ENCODE measurements at places on chromosomes 12 and 14.
A peak's percentile ranks its signal among the peaks of the same experiment; 100 is the strongest.

DNA sequence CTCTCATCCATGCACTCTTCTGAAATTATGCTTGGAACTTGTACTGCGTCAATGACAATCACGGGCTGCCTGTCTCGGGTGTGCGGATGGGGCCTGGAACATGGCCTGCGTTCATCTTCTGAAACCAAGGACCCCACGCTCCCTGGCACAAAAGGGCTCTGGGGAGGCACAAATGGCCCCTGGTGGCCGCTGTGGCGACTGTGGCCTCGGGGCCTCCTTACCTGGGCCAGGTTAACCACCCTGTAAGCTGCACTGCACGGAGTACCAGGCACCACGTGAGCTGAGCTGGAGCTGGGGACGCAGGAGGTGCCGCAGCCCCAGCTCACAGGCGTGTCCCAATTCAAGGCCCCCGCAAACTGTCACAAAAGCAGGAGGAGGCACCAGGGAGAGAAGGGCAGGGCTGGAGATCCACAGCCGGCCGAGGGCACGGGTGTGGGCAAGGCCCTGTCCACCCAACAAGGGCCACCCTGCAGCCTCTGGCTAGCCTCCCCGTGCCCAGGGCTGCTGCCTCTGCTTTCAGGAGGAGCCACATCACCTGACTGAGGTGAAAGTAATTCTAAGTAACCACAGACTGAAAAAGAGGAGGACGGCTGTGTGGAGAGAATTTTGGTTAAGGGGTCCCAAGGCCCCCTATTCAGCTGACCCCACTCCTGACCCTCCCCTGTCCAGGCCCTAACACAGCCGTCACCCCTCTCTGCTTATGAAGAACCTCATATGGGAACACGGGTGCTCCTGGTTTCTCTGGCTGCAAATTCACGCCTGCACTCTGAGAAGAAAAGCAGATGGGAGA lies 61.1 kb upstream of the GALNT9 start:
- DNase-seq: no peak

DNA sequence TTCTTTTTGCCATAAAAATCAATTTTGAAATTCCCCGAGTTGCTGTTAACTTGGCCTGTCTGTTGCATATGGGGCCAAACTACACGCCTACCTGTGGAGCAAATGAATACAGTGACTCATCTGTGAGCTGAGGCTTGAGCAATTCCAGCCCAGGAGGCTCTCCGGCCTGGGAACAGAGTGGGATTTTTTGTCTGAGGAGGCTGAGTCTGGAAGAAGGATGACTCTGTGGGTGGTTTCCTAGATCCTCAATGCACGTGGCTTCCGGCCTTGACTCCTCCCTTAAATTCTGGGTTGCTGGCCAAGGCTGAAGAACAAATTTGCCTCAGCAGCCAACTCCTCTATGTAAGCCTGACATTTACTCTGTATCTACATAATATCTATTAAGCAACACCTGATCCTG lies 124.1 kb downstream of the SSPN start:
- DNase-seq: peak; percentile 69

- no peak for DNase-seq
Observed at GRCh38 chr12:30796313-30796780, 41.6 kb upstream of the CAPRIN2 start.

DNA sequence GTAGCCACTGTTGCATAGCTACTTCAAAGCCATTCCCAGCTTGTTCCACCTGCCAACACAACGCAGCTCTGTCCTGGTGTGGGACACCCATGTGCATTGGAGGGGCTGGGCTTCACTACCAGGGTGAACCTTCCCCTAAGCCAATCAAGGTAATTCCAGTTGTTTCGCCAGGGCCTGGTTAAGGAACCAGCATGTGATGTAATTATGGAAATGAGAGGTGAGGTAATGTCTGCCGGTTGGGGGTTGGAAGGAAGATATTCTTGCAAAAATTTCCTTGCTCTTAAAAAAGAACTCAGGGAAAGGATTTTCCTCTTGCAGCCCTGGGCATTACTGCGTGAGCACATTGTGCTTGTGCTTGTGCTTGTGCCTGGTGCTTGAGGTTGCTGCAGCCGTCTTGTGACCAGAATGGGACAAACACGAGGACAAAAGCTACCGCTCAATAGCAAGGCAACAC lies 14.9 kb downstream of the TUBA1C start:
- DNase-seq: no peak

DNA sequence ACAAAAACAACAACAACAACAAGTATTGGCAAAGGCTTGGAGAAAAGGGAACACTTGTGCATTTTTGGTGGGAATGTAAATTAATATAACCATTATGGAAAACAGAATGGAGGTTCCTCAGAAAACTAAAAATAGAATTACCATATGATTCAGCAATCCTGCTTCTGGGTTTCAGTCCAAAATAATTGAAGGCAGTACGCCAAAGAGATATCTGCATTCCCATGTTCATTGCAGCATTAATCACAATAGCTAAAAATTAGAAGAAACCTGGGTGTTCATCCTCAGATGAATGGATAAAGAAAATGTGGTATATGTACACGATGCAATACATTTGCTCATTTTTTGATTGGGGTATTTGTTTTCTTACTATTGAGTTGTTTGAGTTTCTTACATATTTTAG lies 813.0 kb downstream of the NRXN3 start:
- no peak for DNase-seq

DNA sequence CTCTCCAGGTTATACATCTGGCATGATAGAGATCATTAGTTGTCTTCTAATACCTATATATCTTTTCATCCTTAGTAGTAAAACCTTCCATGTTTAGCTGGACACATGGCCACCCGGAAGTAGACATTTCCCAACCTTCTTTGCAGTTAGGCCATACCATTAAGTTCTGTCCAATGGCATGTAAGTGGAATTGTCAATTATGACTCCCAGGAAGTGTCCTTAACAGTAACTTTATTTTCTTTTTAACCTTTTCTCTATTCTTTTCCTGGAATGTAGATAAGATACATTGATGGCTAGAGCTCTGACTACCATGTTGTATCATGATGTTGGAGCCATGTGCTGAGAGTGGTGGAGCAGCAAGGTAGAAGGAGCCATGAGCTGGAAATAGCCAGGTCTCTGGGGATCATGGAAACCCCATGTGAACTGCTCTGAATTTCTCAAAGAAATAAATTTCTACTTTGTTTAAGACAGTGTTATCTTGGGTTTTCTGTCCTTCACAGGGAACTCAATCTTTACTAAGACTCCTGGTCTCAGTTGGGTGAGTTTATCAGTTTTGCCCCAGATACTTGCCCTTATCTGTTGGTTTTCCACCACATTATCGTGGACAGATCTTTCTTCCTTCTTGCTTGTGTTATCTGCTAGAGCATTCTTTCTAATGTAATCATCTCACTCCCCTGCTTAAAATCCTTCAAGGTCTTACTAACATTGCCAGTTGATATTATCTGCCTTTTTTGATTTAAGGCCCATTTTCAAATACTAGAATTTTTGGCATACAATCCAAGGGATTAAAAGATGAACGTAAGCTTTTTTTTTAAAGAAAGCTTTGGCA lies 5.1 kb upstream of the LTA4H start:
- no peak for DNase-seq

DNA sequence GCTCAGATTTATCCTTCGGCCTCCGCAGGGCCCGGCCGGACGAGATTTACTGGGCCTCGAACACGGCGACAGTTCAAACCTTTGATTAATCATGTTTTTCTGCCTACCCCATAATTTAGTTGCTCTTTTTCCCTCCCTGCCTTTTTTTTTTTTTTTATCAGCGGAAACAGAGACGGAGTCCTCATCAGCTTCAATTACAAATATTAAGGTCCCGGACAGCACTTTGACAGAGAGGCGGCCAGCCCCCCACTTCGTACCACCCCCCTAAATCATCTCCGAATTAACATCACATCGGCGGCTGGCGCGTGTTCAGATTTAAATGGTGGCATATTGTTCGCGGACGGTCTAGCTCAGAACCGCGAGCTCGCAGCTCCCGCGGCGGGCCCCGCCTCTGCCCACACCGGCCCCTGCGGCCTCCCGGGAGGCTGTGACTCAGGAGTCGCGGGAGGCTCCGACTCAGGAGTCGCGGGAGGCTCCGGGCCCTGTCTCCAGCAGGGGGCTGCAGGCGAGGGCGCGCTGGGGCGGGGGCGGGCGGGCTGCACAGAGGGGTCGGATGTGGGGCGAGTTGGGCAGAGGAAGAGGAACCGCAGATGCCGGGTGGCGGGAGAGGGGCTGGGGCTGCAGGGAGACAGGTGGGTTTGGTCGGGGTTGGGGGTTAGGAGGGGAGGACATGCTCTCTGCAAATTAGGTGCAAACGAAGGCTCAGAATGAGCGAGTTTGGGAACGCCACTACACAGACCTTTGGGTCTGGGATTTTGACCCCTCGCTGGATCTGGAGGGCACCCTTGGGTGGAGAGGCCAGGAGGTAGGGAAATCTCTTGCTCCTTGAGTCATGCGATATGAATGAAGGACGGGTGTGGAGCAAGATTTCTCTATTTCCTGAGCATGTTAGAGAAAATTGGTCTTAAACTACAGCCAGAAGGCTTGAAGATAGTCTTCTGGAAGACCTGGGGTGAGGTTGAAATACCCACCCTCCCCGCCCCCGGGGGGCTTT lies 19.6 kb upstream of the ATP5MC2 start:
- no peak for DNase-seq

- DNase-seq: no peak
Observed at GRCh38 chr12:56840922-56841321, 77.8 kb downstream of the HSD17B6 start.

- no peak for DNase-seq
Observed at GRCh38 chr14:32756775-32757174, 181.9 kb upstream of the NPAS3 start.

- DNase-seq: no peak
Observed at GRCh38 chr12:28014196-28014595, 41.7 kb upstream of the PTHLH start.

GRCh38 chr12:1504895-1505311 lies 89.5 kb downstream of the FBXL14 start:
- DNase-seq: no peak

GRCh38 chr14:70203686-70204085 lies 14.9 kb upstream of the SLC8A3 start:
- no peak for DNase-seq

DNA sequence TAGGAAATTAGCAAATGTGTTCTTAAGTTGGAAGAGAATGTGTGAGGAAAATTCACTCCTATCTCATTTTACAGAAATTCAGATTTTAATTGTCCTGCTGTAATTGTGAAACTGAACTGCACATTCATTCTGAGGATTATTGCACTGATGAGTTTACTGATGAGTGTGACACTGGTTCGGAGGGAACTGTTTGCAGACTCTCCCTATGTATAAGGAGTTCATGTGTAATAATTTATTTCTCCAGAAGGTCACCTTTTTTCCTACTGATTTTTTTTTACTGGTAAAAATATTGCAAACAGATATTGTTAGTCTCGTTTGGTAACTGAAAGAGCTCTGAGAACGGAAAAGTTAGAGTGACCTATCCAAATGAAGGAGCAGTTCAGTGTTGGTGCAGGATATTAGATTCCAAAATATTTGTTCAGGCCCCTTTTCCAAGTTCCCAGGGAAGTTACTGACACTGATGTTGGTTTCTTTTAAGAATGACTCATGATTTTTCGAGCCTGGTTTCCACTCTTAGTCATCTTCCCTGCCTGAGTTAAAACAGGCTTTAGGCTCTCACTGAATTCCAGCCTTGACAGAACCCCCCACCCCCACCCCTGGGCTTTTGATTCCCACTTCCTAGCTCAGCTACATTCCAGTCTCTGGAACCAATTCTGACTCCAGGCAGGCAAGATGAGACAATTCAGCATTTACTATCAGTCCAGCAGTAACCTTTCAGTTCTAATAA lies 18.4 kb downstream of the ANO6 start:
- DNase-seq: peak; percentile 91

DNA sequence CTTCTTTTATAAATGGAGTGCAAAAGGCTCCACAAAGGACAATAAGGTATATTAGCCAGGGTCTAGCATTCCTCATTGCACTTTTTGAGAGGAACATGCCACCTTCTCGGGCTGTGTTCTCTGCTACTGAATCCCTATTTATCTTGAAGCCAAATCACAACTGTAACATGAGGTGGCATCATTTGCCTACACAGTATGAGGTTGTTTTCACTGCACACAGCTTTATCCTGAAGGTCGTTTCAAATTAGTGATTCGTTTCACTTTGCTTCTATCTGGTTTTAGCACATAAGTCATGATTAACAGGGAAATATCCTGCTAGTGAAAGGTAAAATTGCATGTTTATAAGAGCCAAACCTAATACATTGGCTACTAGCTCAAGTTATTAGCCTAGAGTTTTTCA lies 153.8 kb downstream of the SLC35F4 start:
- no peak for DNase-seq

DNA sequence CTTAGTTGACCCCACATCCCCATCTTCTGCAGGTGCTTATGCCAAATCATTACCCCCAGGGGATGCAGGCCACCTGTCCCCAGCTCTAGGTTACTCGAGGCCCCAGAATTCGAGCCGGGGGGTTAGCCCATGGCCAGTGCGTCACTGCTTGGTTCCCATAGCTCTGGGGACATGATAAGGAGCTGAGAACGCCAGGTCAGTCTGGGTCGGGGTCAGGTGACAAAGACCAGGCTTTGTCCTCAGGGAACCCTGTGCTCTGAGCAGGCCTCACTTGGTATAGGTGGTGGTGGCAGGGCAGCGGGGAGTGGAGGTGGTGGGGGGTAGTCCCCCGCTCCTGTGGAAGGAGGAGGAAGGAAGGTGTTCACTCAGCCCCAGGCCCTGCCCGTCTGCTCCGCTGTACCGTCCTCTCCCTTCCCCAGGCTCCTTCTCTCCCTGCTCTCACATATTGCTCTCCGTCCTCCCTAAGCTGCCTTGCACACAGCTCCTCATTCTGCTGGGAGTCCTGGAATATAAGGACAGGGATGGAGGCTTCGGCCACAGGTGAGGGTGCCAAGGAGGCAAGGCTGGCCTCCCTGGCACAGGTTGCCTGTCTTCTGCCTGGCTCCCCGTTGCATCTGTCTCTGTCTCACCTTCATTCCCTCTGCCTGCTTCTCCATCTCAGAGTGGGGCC lies 2.0 kb upstream of the MYH6 start:
- no peak for DNase-seq

DNA sequence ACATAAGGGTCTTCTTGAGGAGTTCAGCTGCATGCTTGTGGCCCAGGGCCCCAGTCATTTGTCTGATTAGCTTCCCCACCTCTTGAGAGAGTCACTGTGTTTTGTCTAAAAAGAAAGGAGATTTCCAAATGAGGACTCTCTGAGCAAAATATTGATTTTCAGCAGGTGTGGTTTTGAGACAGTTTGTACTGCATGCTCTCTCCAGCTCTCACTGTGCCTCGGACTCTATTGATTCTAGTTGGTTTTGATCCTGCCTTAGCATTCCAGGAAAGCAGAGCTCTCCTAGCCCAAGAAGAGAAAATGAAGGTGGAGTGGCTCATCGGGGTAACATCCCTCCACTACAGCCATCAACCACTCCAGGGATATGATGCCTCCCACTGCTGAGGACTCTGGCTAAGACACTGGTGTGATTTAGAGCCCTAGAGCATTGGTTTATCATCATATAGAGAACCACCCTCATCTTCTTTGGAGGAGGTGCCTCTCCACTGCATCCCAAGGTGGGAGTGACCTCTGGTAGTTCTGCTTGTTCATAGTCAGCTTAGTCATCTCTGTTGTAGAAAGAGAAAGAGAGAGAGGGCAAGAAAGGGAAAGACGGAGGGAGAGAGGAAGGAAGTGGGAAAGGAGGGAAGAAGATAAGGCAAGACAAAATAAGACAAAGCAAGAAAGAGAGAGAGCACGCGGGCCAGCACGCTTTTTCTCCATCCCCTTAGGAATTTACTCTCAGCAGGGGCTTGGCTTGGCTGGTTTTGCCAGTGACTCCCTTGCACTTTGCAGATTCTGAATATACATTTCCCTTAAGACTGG lies 365.6 kb downstream of the DPF3 start:
- no peak for DNase-seq
